ENCODE measurements at places on chromosomes 13 and 19.

DNA sequence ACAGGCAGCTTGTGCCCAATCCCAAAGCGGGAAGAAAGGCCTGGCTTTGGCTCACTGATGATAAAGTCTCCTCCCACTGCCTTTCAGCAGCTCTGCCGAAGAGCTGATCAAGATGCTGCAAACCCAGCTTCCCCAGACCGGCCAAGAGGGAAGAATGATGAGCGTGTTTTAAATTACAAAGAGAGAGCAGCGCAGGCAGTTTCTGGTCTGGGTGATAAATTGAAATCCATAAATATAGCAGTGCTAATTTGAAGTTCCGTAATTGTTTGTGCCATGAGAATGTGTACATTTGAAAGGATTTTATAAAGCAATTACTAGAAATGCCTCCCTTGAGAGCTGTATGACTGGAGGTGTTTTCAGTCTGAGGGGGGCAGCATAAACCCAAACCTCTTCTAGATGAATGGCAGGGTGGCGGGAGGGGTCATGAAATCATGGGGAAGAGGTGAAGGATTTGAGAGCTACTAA is 171.8 kb downstream of the STK24 start:
- no peak for DNase-seq

DNA sequence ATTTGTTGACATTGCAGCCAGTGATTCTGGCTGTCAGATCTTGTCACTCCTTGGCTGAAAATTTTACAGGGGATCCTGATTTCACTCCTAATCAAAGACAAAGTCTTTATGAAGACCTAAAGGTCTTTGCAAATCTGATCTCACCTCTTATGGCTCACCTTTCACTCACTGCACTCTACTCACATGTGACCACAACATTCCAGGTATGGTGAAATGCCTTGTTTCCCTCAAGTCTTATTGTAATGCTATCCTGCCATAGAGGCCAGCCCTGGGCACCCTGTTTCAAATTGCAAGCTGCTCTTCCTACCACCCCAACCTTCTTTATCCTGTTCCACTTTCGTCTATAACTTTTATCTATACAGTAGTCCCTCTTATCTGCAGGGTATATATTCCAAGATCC is 200.1 kb downstream of the NDFIP2 start:
- no peak for DNase-seq

GRCh38 chr19:911197-912033 is 1.6 kb downstream of the R3HDM4 start:
- no peak for DNase-seq

GRCh38 chr13:94988654-94989053 is 276.3 kb upstream of the SOX21 start:
- DNase-seq = no peak

DNA sequence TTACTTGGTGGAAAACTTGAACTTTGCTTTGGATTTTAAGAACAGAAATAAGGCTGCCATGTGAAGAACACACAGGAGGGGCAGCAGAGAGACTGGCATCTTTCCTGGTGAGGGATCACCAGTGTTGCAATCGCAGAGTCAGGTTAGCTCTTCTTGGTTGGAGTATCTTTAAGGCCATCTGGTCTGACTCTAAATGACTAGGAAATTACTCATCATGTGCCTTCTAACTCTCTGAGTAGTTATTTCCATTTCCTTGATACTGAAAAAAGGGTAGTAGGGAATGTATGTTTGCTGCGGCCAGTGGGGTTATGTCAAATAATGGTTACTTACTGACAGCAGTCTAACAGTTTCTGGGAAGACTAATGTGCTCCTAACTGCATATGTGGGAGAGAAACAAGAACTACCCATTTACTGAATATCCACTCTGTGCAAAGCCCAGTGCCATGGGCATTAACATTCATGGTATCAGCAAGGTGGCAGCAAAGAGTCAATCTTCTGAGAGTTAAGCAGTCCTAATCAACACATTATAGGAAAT is 122.1 kb downstream of the COG6 start:
- DNase-seq = no peak

DNA sequence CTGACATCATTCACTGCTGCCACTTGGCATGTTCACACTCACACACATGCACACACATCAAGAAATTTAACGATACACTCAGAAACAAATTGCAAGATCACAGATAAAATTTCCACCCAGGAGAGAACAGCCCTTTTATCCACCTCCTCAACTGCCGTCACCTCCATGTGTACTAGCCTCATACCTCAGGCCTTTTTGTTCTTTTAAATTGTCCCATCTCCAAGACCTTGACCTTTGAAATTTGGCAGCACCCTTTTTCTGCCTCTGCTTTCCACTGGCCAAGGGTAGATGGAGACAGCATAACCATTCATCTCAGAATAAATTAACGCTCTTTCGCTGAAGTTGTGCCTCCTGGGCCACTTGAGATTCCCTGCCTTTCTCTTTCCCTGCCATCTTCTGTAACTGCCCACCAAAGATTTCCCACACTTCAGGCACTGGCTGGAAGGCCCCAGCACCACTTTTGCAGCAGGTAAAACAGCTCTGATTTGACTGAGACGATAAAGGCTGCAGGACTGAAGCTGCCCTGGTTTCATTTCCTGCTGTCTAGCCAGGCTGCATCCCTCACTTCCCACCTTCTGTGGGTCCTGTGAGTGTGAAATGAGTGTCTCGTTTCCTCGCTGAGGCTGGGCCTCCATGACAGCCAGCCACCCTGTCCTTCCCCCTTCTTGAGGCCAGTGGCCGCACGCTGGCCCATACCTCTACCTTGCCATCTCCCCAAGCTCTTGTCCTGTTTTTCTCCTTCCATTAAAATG is 39.3 kb downstream of the MBNL2 start:
- no peak for DNase-seq

DNA sequence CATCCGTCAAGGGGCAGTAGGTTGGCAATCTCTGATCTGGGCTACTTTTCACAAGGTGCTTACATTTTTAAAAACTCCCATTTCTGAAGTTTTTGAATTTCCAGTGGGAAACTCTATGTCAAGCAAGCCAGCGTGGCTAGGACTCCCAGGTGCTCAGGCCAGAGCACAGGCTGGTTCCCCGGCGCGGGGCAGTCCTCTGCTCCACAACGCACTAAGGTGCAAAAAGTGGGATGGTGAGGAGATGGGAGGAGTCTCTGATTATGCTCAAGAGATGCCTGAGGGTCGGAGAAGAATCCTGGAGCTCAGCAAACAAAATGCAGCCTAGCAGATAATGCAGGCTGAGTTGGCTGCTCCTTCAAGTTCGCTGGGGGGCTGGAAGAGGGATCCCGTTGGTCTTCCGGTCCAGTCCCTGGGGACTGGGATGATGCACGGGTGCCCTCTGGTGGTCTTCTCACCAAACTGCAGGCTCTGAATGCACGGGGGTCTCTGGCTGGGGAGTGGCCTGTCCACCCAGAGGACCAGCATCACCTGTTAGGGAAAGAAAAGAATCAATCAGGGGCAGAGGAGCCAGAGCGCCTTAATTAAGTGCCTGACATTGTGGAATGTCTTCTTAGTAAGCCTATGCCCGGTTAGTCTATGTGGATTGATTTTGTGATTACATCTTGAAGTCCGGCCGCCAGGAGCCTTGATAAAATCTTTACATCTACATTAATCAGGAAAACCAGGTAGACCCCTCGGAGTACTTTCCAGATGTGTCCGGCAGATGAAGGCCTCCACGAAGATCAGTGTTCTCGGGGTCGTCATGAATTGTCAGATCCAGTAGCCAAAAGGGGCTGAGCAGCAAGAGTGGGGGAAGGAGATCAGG is 244.4 kb upstream of the MAB21L1 start:
- DNase-seq = no peak

GRCh38 chr13:55553701-55554100 is 1587.0 kb upstream of the PRR20A start:
- no peak for DNase-seq
